ENCODE measurements at places on chromosomes 6 and 20.

DNA sequence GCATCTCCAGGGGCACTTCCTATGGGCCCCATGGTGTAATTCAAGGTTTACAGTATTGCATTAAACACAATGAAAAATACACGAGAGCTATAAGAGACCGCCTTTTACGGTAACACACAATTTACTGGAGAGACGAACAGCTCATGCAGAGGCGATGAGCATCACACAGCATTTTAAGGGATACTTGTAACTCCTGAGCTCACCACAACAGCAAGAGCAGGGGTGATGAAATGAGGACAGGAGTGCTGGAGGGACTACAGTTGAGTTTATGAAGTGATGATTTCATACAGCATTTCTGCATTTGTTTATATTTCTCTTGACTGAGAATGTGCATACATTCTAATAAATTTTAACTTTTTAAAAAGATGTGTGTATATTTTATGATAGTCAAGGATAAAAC is 113.9 kb downstream of the WDR27 start:
- no peak for DNase-seq

DNA sequence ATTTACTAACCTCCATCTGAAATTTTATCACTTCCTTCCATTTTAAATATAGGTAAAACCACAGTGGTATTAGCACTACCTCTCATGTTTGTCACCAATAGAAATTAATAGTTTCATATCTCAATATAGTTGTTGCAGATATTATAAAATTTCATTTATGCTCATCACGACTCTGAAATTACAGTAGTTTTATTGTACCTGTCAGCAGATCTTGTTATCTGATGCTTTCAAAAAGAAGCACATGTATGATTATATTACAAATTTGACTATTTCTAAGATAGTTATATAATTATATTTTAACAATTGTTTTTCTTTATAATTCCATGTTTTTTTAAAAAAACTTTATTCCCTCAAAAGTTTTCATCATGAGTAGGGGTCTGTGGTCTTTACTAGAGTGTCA is 4.8 kb downstream of the TAAR5 start:
- DNase-seq = no peak

- DNase-seq = no peak
Observed at GRCh38 chr6:124282541-124282940, 478.9 kb downstream of the NKAIN2 start.

- DNase-seq = no peak
Observed at GRCh38 chr20:48962976-48963771, 41.7 kb downstream of the ARFGEF2 start.

DNA sequence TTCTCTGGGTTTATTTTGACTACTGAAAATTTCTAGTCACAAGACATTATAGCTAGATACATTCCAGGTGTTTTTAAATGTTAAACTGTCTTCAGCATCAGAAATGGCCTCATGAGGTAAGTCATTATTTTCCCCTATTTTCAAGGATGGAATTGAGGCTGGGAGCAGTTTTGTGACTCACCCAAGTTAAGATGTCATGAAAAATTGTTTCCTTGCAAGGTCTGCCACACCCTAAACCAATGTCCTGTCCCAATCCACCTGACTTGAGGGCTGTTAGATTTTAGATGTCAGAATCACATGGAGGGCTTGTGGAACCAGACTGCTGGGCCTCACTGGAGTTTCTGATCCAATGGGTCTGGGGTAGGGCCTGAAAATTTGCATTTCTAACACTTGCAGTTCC is 16.9 kb downstream of the SLC22A3 start:
- DNase-seq = no peak

GRCh38 chr6:16109659-16110305 is 19.1 kb upstream of the MYLIP start:
- no peak for DNase-seq

- no peak for DNase-seq
Observed at GRCh38 chr6:7786214-7786661, 60.3 kb downstream of the BMP6 start.

- DNase-seq = no peak
Observed at GRCh38 chr6:133130863-133131262, 110.3 kb upstream of the EYA4 start.

DNA sequence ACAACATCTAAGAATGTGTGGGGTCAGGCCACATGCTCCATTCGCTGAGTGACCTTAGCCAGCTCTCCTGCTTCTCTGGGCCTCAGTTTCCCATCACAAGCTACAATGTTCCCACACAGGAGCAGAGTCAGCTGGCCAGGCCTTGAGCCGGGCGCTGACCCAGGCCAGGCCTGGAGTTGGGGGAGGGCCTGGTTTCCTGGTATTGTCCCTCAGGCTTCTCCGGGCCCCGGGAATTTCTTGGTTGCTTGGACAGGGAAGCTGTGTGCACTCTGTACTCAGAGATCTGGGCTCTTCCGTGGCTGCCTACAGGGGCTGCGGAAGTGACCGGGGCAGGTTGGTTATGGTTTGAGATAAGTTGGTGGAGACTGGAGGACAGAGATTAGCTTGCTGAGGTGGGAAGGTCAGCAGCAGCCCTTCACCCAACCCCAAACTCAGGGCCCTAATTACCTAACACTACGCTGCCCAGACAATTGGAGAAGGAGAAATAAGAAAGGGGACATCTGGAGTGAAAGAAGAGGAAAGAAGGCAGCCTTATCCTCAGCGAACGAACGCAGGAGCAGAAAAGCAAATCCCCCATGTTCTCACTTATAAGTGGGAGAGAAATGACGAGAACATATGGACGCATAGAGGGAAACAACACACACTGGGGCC is 6.2 kb downstream of the TGM2 start:
- no peak for DNase-seq

- peak; percentile 68 for DNase-seq
Observed at GRCh38 chr20:33561692-33562601, 72.1 kb downstream of the CBFA2T2 start.

DNA sequence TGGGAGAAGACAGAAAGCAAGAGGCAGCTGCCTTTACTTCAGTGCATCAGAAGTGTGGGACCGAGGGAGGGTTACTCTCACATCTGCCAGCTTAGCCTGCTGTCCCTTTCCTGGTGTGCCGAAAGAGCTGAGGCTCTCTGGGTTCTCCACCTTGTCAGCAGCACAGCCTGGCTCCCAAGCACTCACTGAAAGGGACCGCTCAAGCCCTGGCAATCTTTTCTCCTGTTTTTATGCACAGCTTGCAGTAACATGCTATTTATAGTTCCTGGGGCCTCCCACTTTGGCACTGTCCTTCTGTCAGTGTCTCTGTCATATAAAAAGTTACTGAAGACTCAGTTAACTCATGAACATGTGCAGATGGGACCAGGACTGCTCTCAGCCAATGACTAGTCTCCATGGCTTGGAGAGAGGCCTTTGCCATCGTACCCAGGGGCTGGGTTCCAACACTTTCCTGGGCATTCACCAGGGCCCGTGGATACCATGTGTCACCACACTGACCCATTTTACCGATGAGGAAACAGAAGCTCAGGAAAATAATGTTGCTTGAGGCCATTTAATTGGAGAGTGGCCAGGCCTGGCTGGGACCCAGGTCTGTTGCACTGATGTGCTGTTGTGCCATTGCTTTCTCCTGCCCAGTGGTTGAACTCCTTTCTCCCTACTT is 46.2 kb downstream of the PANK2 start:
- no peak for DNase-seq

DNA sequence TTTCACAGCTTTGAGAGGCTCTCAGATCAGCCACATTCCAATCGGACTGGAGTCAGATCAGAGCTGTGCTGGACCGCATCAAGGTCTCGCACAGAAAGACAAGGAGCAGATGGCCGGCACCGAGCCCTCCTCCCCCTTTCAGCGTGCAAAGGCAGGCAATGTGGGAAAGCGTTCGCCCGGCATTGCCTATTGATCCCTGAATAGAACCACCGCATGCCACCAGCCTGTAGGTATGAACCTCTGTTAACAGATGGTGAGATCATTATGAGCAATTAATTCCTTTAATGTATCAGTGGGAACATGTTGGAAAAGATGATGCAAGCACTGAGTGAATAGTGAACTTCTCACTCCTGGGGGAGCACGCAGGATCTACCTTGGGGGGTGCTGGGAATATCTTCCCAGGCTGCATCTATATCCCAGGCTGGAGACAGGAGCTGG is 117.5 kb upstream of the ID4 start:
- DNase-seq = no peak

- DNase-seq = no peak
Observed at GRCh38 chr6:42627674-42628073, 63.8 kb downstream of the UBR2 start.

- peak; percentile 47 for DNase-seq
Observed at GRCh38 chr6:30219244-30219643, 6.0 kb upstream of the TRIM26 start.

GRCh38 chr6:111763381-111763780 is 109.9 kb downstream of the FYN start:
- no peak for DNase-seq

GRCh38 chr20:57060407-57061050 is 205.9 kb downstream of the BMP7 start:
- no peak for DNase-seq

- no peak for DNase-seq
Observed at GRCh38 chr6:65117817-65118409, 589.1 kb downstream of the EYS start.

- DNase-seq = no peak
Observed at GRCh38 chr6:111195656-111196055, 108.4 kb downstream of the SLC16A10 start.

DNA sequence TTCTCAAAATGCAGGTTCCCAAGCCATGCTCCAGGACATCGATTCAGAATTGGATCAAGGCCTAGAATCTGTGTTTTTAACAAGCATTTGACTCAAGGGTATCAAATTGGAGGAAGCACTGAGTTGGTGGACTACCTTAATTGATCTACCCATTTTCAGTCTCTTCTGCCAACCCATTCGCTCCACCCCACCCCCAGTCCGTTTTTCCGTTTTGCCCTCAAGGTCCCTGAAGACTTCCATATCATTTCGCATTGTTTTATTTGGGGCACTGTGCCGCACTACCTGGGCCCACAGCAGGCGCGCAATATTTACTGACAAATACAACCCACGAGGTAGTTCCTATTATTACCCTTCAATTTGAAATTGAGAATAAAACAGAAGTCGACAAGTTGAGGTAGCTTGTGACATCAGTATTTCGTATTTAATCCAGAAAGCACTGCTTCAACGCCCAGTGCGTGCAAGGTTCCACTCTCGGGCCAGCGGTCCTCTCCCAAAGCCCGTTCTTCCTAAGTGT is 557 bp upstream of the DHX35 start:
- no peak for DNase-seq

GRCh38 chr20:18380908-18381529 is 85.8 kb downstream of the DZANK1 start:
- no peak for DNase-seq

GRCh38 chr6:85465762-85466161 is 15.9 kb downstream of the NT5E start:
- no peak for DNase-seq

DNA sequence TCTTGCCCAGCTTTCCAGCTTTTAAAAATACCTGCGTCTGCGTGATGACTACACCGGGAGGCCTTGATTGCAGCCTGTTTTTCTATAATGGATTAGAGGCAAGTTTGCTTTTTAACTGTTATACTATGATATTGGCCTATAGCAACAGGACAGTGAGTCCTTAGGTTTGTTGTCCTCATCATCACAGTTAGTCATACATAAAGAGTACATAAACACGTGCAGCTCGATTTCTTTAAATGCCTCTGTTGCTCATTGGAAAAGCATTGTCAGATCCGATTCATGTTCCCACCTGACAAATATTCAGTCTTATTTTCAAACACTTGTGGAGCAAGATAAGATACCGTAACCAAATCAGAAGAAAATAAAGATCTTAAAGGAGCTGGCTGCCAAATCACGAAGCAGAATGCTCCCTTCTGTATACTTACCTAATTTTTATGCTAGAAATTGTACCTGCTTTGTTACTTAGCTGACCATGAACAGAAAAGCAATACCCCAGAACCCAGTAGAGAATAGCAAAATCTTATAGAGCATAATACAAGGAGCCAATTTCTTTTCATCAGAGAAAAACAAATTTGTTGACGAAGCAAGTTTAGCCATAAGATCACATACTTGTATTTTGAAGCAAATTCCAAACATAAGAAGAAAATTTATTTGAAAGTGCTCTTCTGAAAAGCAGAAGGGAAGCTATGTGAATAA is 100.4 kb downstream of the TMEM200A start:
- no peak for DNase-seq

GRCh38 chr6:120588424-120588823 is 745.9 kb downstream of the TBC1D32 start:
- no peak for DNase-seq

DNA sequence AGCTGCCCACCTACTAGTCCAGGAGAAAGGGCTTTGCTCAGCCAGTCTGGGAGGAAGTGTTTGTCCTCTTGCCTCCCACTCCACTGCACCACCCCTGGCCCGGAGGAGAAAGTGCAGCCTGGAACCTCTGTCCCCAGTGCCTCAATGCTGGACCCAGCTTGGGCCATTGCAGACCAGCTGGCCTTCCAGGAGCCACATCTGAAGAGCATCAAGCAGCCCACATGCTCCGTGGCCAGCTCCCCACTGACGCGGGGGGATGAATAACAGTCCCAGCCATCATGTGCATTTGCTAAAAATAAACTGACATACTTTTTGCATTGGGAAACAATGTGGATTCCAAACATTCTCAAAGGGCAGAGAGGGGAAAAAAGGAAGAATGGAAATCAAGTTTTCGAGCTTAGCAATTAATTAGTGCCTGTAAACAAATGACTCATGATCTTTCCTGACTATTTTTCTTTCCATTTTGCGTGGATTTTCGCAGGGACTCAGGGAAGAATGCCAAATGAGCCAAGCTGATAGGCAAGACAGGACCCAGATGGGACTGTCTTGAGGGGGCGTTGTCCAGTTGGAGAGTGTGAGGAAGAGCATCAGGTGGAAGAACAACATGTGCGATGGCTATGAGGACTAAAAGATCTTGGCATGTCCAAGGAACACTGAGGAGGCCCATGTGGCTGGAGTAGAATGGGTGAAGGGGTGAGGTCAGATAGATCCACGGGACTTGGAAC is 34.1 kb downstream of the CEBPB start:
- DNase-seq = peak; percentile 91

- DNase-seq = no peak
Observed at GRCh38 chr6:93727447-93727846, 308.1 kb upstream of the EPHA7 start.

DNA sequence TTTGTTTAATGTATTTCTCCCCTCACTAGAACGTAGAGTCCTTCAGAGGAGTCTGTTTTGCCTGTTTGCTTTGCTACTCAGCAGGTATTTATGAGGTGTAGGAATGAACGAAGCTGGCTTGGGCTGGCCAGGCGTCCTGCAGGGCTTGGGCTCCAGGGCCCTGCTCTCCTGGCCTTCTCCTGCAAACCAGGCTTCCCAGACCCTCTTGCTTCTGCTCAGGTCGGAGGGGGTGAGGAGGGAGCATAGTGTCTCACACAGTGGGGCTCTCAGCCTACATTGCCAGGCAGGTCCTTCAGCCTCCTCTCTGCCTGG is 24.6 kb upstream of the MLN start:
- DNase-seq = no peak
